ENCODE measurements at places on chromosomes 7 and 10.

- DNase-seq = no peak
These were observed 696.3 kb upstream of the C7orf33 start for GRCh38 chr7:147894271-147894670.

GRCh38 chr10:19915816-19916215 is 99.6 kb downstream of the PLXDC2 start:
- no peak for DNase-seq

- no peak for DNase-seq
These were observed 94.1 kb downstream of the LRRC4 start for GRCh38 chr7:127937066-127937680.

DNA sequence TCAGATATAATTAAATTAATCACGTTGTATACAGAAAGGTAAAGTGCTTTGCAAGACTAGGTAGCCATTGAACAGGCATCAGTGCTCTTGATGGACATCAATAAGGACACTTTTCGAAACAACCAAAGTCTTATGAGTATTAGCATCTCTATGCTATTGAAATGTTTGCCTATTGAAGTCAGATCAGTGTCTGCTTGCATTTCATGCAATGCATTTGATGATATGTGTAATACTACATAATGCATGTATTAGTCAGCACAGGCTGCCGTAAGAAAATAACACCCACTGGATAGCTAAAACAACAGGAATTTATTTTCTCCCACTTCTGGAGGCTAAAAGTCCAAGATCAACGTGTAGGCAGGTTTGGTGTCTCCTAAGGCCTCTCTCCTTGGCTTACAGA is 209.3 kb upstream of the PLXDC2 start:
- no peak for DNase-seq

GRCh38 chr7:80439894-80440821 is 71.7 kb downstream of the GNAT3 start:
- DNase-seq = no peak

- no peak for DNase-seq
These were observed 206.6 kb upstream of the SH2B2 start for GRCh38 chr7:102080019-102080433.

DNA sequence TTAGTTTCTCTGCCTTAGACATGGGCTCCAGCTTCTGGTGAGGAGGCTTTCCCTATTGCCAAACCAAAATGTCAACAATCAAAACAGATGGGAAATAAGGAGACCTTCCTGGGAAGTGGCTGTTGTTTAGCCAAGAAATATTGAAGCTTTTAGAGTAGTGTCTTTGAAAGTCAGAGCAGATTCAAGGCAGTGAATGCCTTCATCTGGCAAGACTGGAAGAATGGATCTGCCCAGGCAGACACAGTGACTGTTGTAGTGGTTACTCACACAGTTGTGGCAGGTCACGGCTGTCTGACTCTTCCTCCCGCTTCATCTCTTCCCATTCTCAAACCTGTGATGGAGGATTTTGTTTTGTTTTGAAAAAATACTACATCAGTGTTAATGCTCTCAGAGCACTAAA is 154.1 kb upstream of the ADO start:
- no peak for DNase-seq

GRCh38 chr7:83547526-83547925 is 101.4 kb downstream of the SEMA3E start:
- DNase-seq = no peak

DNA sequence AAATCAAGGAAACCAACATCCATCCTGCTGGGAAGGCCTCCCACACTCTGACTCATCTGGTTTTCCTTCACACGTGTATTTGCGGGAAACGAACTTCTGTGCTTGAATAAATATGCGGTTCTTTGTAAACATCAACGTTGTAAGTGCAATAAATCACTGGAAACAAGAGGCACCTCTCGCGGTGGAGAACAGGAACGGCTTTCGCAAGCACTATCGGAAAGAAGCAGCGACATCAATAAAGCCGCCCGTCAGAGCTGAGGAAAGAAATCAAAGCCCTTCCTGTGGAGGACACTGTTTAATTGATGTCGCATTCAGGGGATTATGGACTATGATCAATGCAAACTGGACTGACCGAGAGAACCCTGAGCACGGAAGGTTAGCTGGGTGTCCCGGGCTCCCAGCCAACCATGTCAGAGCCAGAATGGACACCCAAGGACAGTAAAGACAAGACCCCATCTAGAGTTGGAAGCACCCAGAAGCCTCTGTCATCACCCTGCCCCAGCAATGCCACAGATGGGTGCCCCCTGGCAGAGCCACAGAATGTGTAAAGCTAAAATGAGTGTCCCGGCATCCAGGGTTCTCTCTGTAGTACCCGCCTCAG is 37.6 kb downstream of the OAT start:
- no peak for DNase-seq

GRCh38 chr10:103706762-103707161 is 148.6 kb downstream of the SH3PXD2A start:
- no peak for DNase-seq

GRCh38 chr7:90838799-90839198 is 242.7 kb downstream of the CDK14 start:
- no peak for DNase-seq

Data from stimulated activated CD8-positive, alpha-beta memory T cell treated with anti-CD3 and anti-CD28 coated beads, Interleukin-15, amount 100 ng/mL, for 24 hours (primary cell).